ENCODE measurements at places on chromosomes 13 and 19.
A peak's percentile ranks its signal among the peaks of the same experiment; 100 is the strongest.

- DNase-seq: no peak
Measured at GRCh38 chr13:45046445-45046844, 57.1 kb downstream of the GPALPP1 start.

- peak; percentile 87 for DNase-seq
Measured at GRCh38 chr13:21435687-21436151, 23.4 kb downstream of the ZDHHC20 start.

- no peak for DNase-seq
Measured at GRCh38 chr13:53045189-53045588, 16.6 kb downstream of the OLFM4 start.

DNA sequence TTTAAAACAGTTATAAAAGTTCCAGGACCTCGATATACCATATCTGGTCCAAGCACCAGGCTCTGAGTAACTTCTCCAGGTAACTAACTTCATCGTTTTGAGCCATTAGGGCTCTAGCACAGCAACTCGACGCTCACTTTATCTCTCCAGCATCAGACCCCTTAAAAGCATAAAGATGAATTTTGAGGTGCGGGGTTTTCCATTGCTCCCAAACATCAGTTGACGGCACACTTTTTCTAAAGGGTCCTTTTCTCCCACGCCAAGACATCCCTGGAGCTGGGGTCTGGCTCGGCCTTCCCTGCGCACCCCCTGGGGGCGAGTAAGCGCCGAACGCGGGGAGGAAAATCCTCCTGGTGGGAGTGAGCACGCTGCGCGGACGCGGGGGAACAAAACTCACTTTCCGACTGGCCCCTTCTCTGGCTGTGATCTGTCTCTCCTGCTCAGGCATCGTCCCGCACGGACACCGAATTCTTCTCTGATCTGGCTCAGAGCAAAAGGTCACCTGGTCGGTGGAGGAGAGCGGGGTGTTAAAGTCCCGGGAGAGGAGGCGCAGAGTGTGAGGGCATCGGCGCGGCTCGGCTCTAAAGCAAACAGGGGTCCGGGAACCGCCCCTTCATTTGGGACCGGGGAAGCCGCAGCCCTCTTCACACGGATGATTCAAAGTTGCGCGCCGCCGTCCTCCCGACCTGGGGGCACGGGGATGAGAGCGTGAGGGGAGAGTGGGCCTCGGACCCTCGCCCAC is at the start of gene ATP7B:
TSS of gene ATP7B (minus strand) at position 561 of the 742 bp plus-strand sequence. CDS start at position 448, 113 bp downstream.
- no peak for DNase-seq
